ENCODE measurements at places on chromosomes 16 and 17. TPM values are rescaled to one million over a fixed set of nuclear protein-coding genes. Genes with fewer than 3 reads are reported as not detected.

The KRT17 gene
- total RNA-seq, result not detected

The AGRP gene
- not detected for total RNA-seq

The STH gene
- total RNA-seq, result not detected

The KRTAP9-4 gene
- total RNA-seq, result not detected

The PDILT gene
- not detected for total RNA-seq

The COL1A1 gene
- 13.5 TPM for total RNA-seq

The BAHCC1 gene
- total RNA-seq, result 25.4 TPM

The OTOP3 gene
- not detected for total RNA-seq

The HBA2 gene
- total RNA-seq, result 136 TPM

The KRTAP1-3 gene
- not detected for total RNA-seq

The ABCC6 gene
- total RNA-seq, result 4.8 TPM

The UMOD gene
- not detected for total RNA-seq

The TLCD2 gene
- 5.6 TPM for total RNA-seq

The ESRP2 gene
- total RNA-seq, result 45.0 TPM

The DRC7 gene
- not detected for total RNA-seq

The SAMD14 gene
- 0.81 TPM for total RNA-seq

The ZFPM1 gene
- 4.8 TPM for total RNA-seq

The TMEM92 gene
- total RNA-seq, result not detected

The AURKB gene
- not detected for total RNA-seq

The ACSF2 gene
- total RNA-seq, result 97.3 TPM

The CA7 gene
- not detected for total RNA-seq

The TP53TG3B gene
- total RNA-seq, result not detected

The CCL13 gene
- total RNA-seq, result 1.2 TPM

The CBFA2T3 gene
- total RNA-seq, result 1.9 TPM

The ITGB3 gene
- 184 TPM for total RNA-seq

The PDE6G gene
- total RNA-seq, result not detected

The GPR139 gene
- total RNA-seq, result not detected

The TMEM220 gene
- 17.6 TPM for total RNA-seq

The C16orf96 gene
- total RNA-seq, result 0.44 TPM

The ENO3 gene
- 5.5 TPM for total RNA-seq

The SLC5A10 gene
- total RNA-seq, result not detected

The JPH3 gene
- total RNA-seq, result 0.29 TPM

The MT1A gene
- 15.0 TPM for total RNA-seq

The SLC16A13 gene
- total RNA-seq, result 5.1 TPM

The SLFN12L gene
- 1.9 TPM for total RNA-seq

The CD7 gene
- total RNA-seq, result 2.5 TPM

The RCVRN gene
- not detected for total RNA-seq
